ENCODE measurements at places on chromosomes 11 and 22.

- DNase-seq: no peak
Observed at GRCh38 chr11:86069408-86070101, 671 bp upstream of the PICALM start.

- DNase-seq: no peak
Observed at GRCh38 chr11:124760205-124760652, 1.9 kb downstream of the ESAM start.

GRCh38 chr22:21641417-21641788, 699 bp upstream of the SDF2L1 start:
- no peak for DNase-seq

DNA sequence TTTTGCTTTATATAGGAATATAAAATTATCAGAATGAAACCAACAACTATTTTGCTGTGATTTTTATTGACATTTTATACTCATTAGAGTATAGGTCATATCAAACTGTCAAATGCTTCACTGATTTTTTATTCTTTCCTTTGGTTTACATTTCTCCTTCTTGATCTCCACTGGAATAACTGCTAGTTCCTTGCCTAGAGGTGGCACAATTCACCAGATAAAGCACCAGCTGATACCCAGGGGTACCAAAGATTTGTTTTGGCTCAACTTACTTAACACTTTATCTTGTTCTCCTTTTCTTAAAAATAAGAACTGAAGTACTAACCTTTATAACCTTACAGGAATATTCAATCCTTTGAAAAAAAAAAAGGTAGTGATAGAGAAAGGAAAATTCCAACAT, 725.1 kb upstream of the CHORDC1 start:
- DNase-seq: no peak

DNA sequence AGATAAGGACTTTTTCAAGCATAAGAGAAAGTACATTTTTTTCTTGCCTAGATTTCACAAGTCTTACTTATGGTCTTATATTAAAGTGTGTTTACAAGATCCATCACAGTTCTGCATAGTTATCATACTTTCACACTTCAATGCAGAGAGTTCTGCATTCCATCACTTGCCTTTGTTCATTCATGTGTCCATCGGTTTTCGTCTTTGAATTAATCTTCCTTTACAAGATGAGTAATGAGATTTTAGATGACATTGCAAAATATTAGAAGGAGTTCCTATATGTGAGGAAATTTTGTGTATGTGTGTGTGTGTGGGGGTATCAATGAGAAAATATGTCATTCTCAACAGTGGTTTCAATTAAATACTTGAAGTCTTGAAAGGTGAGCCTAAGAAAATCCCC, 98.1 kb upstream of the GUCY1A2 start:
- no peak for DNase-seq

- DNase-seq: no peak
Observed at GRCh38 chr11:16774936-16775613, 36.6 kb downstream of the C11orf58 start.

DNA sequence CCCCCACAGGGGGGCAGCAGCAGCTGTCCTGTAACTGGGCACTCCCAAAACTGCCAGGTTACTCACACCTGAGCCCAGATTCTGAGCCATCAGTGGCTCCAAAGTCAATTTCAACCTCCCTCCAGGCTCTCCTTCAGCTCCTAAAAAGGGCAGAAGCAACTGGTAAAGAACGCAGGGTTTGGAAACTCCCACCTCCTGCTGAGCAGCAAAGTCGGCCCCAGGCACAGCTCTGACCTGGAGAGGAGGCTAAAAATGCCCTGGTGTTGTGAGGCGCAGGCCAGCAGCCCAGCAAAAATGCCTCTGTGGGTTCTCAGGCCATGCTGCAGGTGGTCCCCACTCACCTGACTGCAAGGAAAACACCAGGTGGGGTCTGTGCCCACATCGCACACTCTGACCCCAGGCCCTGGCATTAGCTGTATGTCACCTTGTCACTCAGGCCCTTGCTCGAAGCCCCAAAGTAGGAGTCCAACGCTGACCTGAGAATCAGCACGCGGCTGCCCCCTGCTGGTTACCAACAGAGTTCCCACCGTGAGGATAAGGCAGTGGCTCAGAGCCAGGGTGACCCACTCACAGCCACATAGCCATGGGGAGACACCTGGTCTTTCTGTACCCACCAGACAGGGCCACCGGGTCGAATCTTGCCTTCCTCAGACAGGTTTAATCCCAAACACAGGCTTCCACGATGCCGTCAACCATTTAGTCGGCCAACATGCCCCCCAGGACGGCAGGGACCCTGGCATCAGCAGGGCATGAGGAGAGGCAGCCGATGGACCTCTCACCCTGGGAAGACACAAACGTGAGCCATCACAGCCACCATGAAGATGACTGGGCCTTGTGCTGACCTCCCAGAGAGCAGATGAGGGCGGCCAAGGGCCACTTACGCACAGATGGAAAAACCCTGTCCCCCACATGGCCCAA, 11.1 kb downstream of the POLR3H start:
- DNase-seq: peak; percentile 79

- peak; percentile 78 for DNase-seq
Observed at GRCh38 chr11:44286268-44286880, 23.6 kb downstream of the ALX4 start.

DNA sequence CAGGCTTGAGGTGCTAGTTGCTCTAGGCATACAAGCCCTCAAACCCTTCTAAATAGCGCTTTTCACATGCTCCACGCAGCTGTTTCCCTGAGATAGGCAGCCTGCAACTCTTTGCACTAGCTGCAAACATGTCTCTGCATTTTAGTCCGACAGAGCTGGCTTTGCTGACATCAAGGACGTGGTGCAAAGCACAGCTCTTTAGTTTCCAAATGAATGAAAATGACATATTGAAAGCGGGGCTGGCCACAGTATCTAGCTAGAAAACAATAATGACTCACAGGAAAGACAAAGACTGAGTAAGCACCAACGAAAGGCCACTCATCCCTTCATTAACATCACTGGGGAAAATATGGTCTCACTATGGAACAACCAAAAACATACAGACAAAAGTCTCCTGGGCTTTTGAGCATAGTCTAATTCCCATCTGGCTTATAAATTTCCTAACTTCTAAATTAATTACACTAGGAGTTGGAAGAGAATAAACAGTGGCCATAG, 15.3 kb upstream of the ZC3H12C start:
- peak; percentile 91 for DNase-seq

- no peak for DNase-seq
Observed at GRCh38 chr11:110939471-110939870, 227.2 kb upstream of the ARHGAP20 start.

DNA sequence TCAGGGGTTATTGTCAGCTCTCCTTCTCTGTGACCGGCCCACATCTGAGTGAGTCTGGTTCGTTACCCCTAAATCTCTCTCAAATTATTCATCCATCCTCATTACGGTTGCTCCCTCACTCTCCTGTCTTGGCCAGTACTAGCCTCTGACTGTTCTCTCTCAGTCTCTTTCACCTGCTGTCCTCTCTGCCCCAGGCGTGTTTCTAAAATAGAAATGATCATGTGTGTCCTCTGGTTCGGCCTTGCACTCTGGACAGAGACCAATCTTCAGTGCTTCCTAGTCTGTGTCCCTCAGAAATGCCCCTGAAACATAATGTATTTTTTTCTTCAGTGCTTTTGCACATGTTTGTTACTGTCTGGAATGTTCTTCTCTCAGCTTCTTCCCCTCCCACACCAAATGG, 4.9 kb downstream of the PSMD13 start:
- no peak for DNase-seq

GRCh38 chr11:78646564-78647185, 72.0 kb upstream of the NARS2 start:
- DNase-seq: peak; percentile 67

DNA sequence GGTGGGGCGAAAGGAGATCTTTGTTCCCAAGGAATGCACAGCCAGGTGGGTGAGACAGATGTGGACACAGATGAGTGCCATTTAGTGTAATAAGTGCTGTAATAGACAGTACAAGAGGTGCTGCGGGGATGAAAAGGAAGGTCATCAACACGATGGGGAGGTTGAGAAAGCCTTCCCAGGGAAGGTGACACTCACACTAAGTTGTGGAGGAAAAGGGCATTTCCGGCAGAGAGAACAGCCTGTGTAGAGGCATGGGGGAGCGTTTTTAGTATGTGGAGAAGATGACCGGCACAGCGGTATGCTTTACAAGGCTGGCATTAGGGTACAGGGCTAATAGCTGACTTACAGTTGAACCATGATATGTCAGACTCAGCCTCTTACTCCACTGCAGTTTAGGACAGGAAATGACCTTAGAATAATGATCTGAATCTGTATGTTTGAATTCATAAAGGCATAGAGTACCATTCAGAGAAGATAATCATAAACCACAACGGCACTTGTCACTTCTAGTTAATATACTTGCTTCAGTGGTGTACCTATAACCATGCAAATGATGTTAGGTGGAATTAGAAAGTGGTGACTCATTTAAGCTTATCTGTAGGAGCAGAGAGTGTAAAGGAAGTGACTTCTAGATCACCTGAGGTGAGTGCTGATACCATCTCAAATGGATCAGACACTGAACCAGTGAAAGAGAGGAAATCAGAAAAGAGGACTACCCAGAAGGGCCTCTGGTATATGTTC, 60.6 kb downstream of the FAM83F start:
- DNase-seq: peak; percentile 74

DNA sequence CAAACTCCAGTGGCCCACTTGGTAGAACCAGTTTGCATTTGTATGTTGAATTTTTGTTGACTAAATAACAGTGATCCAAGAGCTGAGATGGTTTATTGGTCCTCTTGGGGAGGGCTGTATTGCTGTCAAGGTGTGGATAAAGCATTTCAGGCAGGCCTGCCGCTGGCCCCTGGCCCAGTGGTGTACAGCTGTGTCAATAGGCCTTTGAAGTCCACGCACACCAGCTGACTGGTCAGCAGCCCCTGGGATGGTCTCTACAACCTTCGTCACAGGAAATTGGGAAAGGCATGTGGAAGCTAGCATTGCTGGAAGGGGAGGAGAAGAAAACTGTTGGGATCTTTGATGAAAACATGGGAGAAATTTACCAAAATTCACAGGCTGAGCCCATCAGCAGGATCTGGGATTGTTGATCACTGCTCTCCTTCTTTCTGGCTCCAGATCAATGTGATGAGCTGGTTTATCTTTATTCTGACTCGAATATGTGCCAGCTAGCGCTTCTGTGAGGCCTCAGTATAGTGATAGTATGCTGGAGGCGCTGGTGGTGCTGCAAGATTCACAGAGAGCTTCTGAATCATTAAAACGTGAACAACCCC, 12.5 kb upstream of the E2F8 start:
- DNase-seq: no peak

GRCh38 chr11:72750556-72751115, 1.6 kb downstream of the ARAP1 start:
- DNase-seq: no peak

GRCh38 chr11:102709201-102709945, 3.8 kb upstream of the MMP27 start:
- DNase-seq: no peak

GRCh38 chr11:9838961-9839360, 175.1 kb downstream of the SWAP70 start:
- peak; percentile 18 for DNase-seq

DNA sequence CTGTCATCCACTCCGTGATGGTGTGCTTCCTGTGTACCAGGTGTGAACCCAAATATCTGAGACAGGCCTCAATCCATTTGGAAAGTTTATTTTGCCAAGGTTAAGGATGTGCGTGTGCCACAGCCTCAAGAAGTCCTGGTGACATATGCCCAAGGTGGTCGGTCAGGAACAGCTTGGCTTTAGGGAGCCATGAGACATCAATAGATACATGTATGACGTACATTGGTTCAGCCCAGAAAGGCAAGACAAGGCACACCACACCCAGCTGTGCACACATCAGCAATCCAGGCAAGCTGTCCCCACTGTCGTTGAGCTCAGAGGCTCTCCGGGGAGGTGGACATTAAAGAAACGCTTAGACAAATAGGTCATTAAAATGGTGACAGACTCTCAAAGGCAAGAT, 56.8 kb upstream of the SHANK2 start:
- no peak for DNase-seq

- no peak for DNase-seq
Observed at GRCh38 chr22:30270832-30271231, 4.2 kb upstream of the OSM start.

GRCh38 chr11:66787934-66788758, 55.1 kb upstream of the RCE1 start:
- DNase-seq: no peak
